ENCODE measurements at places on chromosomes 2 and 18.
A peak's percentile ranks its signal among the peaks of the same experiment; 100 is the strongest.

- no peak for DNase-seq
These were observed 798.3 kb upstream of the TMEFF2 start for GRCh38 chr2:192993059-192993458.

DNA sequence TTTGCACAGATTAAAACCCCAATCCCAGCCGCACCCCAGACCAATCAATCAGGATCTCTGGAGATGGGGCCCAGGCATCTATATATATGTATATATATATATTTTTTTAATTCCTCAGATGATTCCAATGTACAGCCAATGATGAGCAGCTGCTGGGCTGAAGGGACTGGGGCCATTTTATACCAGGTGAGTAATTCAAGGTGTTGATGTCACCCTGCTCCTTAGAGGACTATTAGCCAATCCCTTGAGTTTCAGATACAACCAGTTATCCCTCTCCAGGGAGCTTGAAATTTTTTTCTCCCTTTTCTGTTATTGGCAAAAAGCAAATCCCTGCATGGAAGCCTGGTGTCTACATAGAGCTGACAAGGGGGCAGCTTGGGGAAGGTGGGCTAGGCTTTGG is 59.8 kb downstream of the MCFD2 start:
- no peak for DNase-seq

- peak; percentile 62 for DNase-seq
These were observed 21.0 kb upstream of the PTMA start for GRCh38 chr2:231687133-231687852.

DNA sequence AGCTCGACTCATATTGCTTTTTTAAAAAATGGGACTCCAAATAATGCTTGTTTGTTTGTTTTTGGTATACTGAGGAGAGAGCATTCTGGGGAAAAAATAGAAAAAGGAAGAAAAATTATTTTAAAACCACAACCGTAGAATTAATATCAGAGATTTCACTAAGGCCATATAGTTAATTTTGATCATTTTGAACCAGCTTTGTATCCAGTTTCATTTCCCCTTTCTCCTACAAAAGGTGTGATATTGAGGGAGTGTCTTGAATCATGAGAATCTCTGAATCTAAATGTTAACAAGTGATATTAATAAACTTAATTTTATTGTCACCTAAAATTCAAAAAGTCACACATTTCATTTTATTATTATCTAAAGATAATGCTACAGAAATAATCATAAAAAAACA is 198.5 kb upstream of the GALNT5 start:
- no peak for DNase-seq

- DNase-seq: no peak
These were observed 21.0 kb downstream of the HJURP start for GRCh38 chr2:233833345-233833744.

DNA sequence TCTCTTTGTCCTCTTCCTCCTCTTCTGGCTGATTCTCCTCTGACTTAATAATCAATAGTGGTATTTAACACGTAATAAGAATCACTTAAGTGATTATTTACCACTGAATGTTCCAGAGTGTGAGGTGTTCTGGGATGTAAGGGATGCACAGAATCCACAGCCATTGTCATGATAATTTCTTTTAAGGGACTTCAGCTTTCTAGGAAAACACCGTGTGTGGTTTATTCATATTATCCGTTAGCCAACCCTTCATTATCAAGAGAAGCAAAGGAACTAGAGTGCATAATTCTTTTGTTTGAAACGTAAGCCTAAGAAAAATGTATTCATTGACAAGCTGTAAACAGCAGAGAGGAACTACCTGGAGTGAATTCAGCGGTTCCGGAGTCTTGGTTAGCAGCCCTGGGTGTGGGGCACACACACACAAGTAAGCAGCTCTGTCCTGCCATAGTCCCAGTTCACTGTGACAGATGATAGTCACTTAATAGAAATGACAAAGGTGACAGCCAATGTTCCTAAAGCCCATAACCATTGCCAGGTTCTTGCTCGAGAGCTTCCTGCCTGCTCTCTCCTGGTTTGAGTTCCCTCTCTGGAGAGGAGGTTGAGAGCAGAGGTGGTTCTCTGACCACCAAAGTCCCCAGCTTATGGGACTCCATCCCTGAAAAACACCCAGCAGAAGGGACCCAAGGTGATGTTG is 101.9 kb downstream of the ACOXL start:
- no peak for DNase-seq

DNA sequence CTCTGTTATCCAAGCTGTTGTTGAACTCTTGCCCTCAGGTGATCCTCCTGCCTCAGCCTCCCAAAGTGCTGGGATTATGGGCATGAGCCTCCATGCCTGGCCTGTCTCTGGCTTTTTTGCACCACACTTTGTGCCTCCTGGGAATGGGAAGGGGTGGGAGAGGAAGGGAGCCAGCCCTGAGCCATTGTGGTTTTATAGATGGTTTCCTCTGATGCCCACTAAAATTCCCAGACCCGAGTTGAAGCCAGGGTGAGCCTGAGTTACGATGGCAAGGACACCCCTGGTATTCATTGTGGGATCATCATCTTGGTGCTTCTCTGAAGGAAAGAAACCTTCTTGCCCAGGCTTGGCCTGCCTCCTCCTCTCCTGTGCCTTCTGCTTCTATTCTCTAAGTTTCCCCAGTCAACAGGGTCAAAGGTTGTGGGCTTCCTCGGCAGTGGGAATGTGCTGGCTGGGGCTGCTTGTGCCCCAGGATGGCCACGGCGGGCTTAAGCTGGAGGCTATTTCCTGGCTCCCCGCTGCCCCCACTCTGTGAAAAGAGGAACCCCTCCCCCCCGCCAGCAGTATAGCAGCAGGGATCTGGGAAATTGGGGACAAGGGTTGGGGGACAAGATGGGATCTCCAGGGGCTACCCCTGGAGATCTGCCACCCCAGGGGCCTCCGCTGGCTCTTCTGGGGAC is 106.2 kb downstream of the STPG4 start:
- DNase-seq: no peak

- no peak for DNase-seq
These were observed 48.6 kb downstream of the SPATS2L start for GRCh38 chr2:200354833-200355751.

- peak; percentile 72 for DNase-seq
These were observed 655 bp downstream of the NPPC start for GRCh38 chr2:231925303-231926179.

- DNase-seq: no peak
These were observed 295.7 kb upstream of the SESTD1 start for GRCh38 chr2:179560257-179560735.

- DNase-seq: no peak
These were observed 79.5 kb upstream of the OTOF start for GRCh38 chr2:26557244-26557925.

GRCh38 chr2:3399829-3400228 is 20.3 kb downstream of the TRAPPC12 start:
- DNase-seq: no peak

- no peak for DNase-seq
These were observed 134.4 kb downstream of the CCDC85A start for GRCh38 chr2:56318147-56318546.

GRCh38 chr2:111896576-111896975 is 1.8 kb upstream of the MERTK start:
- DNase-seq: no peak

GRCh38 chr18:48698707-48699106 is 159.9 kb downstream of the CTIF start:
- peak; percentile 25 for DNase-seq

DNA sequence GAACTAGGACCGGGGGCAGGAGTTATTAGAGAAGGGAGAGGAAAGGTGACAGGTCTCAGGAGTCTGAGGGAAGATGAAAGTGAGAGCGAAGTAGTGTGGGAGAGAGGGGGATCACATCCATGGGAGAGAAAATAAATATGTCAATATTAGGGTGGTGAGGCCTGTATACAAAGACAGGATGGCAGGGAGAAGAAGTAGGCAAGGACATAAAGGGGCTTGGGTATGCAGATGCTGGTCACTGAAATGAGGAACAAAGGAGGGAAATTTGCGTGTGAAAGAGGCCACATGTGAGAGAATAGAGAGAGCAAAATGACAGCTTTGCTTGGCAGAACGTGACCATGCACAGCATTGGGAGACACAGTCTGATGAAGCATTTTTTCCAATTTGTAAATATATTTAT is 13.6 kb downstream of the METAP1D start:
- peak; percentile 14 for DNase-seq

GRCh38 chr2:84815146-84815545 is 65.7 kb downstream of the TRABD2A start:
- no peak for DNase-seq

DNA sequence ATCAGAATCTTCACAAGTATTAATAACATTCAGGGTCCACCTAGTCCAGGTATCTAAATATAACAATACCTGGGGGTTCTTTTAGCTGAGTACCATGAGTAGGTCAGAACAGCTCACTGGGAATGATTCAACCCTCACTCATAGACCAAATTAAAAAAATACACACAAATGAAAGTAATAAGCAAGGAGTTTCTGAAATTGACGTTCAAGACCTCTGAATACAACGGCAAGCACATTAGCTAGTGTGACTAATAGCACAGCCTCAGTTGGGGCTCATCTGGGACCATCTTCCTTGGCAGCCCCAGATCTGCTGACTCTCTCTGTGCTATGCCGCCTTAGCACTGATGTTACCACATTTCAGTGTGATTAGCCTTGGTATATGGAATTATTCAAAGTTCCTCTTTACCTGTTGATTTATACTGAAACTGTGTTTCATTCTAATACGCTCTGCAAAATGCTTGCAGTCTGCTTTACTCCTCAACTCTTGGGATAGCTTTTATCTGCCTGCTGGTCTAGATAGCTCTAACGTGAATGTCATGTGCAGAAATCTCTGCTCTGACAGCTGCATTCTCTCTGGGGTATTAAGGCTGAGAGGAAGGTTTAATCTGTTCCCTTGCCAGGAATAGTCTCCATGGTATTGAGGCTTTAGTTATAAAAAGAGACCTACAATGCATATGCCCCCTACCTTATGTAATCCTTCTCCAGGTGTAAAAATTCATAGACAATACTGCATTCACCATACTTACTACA is 153.3 kb downstream of the METTL4 start:
- no peak for DNase-seq

DNA sequence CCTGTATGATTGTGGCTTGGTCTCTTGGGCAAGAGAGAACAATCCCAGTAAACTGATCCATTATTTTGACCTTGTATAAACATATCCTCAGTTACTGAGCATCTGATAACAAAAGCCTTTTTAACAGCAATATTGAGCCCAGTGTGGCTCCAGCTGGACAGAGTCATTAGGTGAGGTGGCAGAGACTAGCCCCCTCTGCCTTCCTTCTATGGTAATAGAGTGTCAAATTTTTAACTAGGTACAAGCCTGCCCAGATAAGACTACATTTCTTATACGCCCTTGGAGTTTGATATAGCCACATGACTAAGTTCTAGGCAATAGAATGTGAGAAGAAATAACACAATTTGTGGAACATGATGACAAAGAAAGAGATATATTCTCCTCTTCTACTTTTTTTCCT is 56.2 kb downstream of the HNMT start:
- no peak for DNase-seq

GRCh38 chr2:185793532-185794345 is 55.1 kb downstream of the FSIP2 start:
- DNase-seq: no peak

DNA sequence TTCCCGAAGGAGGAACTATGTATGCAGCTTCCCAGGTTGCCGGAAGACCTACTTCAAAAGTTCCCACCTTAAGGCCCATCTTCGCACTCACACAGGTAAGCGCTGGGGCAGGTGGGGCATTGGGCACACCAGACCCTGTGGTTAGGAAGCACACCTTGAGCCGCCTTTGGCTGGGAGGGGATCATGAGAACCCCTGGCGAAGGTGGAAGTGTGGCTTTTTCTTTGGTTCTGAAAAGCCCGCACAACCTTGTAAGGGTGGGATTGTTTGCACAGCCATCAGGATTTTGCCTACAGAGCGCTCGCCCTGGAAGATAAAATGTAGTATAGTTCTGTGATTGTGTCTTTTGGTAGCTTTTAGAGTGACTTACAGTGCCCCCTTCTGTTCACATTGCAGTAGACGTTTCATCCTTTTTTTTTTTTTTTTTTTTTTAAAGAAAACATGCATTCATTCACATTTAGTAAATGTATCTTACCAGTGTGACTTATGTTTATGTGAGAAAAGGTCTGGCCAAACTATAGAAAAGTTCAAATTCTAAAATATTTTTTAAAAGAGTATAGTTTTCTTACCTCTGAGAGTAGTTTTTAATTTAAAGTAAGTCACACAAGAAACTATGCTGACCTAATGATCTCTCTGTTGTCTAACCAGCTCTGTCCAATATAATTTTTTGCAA is 5.3 kb downstream of the KLF11 start:
- peak; percentile 60 for DNase-seq

DNA sequence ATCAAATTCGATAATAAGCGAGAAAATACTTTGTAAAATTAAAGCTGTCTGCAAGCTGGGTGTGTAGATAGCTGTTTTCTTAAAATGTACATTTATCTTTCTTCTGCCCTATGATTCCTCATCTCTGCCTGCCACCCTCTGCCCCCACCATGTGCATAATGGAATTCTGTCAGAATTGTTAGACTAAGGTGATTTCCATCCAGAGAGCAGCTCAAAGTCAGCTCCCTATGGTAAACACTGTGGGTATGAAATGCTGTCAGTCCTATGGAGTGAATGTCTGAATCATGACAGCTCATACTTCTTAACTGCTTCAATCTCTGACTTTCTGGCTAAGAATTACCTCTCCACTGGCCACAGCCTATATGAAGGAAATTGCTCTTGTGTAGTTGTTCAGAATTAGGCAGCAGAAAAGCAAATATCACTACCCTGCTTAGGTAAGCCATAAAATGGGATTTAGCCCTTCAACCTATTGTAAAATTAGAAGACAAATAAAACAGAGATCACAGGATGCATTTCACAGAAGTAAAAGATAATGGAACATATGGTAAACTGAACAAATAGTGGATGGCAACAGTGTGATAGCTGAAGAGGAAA is 137.7 kb downstream of the CD8B2 start:
- DNase-seq: no peak

- no peak for DNase-seq
These were observed 23.7 kb downstream of the ATL2 start for GRCh38 chr2:38353402-38353801.

DNA sequence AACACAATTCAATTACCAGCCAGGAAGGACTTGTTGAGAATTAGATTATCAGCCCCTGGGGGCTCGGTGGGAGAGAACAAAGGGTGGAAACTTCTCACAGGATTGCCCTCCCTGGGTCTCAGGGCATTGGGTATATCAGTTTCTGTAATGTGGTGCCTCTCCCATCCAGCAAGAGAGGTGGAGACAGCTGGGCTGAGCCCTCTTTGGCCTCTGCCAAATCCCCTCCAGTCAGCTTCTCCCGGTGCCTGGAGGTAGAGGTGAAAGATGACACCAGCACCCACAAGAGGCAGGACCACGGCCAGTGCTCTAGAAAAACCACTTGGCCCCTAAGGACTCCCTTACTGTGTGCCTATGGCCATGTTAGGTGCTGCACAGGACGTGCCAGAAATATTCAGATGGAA is 179.7 kb downstream of the HAUS1 start:
- no peak for DNase-seq

DNA sequence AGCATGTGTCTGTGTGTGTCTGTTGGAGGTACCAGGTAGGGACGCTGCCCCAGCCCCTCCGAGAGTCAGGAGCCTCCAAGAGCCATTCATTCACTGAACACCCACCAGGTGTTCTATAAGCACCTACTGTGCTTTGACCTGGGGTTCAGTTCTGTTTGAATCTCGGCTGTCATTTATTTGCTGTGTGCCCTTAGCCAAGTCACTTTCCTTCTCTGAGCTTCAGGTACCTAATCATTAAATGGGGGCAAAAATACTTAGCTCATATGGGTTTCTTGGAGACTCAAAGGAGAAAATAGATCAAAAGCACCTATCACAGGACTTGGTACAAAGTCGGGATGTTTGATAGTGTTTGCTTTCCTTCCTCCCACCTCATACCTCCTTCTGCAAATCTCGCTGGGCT is 13.2 kb downstream of the ASIC4 start:
- no peak for DNase-seq

All from inflammatory macrophage treated with lipopolysaccharide for 4 hours (primary cell).